ENCODE measurements at places on chromosomes 5 and 9.

DNA sequence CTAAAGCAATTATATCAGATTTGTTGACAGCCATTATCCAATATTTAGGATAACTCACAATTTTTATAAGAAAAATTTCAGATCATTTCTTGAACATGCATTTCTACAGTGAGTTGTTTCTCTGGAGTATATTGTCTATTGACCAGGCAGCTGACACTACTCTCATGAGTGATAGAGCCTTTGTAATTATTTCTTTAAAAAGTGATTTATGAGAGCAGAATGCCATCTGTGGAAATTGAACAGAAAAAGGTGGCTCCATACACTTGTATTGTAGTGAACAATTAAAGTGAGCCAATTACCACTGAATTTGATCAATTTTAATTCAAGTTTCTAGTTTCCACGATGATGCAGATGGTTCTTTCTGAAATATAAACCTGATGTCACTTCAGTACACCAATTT, 855.4 kb downstream of the TAF11L14 start:
- no peak for DNase-seq

- no peak for DNase-seq
These were observed at the start of gene NKD2 for GRCh38 chr5:1008451-1009358. NKD2 (plus strand) TSS chr5:1008802; CDS start chr5:1009058, 256 bp downstream.

GRCh38 chr9:33795819-33796218, 458 bp downstream of the PRSS3 start:
- DNase-seq, result no peak

DNA sequence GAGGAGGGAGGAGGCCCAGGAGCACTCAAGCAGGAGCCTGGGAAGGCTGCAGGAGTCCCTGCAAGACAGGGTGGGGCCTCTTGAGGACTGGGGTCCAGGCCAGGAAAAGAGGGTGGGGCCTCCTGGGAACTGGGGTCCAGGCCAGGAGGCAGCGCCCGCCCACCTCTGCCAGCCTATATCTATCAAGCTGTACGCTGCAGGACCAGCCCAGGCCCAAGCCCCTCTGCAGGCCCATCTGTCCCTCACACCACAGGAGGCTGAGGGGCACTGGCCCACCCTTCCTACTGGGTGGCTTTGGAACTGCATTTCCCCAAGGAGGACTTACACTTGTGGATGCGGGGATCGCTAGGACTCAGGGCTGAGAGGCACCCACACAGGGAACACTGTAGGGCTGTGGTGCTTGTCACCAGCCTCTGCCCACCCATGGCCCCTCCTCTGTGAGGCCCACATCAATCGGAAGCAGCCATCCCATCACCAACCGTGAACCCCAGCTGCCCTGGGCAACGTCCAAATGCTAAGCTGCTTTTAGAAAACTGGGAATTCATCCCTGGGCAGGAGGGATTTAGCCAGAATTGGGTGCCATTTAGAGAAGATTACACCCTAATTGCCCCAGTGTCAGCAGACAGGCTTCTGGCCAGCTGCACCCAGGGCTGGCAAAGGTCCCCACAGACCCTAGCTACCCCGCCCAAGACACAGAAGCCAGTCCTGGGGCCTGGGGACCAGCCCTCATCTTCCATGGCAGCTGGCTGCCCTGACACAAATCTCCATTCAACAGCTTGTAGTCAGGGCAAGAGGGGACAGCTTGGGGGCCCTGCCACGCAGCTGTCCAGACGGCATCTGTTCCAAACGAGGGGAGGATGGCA, 15.3 kb downstream of the BICD2 start:
- no peak for DNase-seq

GRCh38 chr5:109252731-109253130, 157.0 kb downstream of the PJA2 start:
- peak; percentile 80 for DNase-seq

GRCh38 chr5:6041977-6042550, 336.3 kb downstream of the MED10 start:
- peak; percentile 77 for DNase-seq

DNA sequence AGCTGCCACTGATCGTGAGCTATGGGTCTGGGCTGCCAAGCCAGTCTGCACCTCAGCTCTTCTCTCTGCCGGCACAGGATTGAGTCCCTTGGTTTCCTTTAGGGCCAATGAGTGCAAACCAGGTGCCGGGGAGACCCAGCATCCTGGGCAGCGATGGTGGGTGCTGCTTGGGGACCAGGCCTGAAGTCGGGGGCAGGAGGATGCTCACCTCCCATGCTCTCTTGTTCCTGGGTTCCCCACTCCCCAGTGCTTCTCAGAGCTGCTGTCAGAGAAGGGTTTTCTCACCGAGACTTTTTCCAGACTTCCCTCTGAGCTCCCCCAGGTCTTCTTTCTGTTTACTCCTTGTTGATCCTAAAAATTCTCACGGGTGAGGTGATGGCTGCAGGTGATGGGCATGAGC, 61.2 kb downstream of the IRX1 start:
- no peak for DNase-seq

DNA sequence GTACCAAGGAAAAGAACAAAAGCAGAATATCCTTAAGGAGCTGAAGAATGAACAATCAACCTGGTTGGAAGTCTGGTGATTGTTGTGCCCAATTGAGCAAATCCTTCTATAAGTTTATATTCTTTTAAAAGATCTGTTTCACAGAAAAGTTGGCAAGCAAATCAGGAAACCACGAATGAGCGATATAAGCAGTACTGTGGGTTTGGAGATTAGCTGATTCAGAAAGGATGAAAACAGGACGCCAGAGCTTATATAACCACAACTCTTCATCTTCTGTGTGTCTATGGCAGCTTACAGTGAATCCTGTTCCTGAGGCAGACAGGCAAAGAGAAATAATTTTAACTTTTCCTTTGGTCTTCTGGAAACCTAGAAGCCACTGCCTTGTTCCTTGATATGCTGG, 61.7 kb downstream of the SLC38A9 start:
- no peak for DNase-seq

GRCh38 chr5:77282337-77283027, 72.0 kb downstream of the PDE8B start:
- peak; percentile 85 for DNase-seq

GRCh38 chr5:180352116-180353047, 754 bp downstream of the GFPT2 start:
- DNase-seq, result no peak

DNA sequence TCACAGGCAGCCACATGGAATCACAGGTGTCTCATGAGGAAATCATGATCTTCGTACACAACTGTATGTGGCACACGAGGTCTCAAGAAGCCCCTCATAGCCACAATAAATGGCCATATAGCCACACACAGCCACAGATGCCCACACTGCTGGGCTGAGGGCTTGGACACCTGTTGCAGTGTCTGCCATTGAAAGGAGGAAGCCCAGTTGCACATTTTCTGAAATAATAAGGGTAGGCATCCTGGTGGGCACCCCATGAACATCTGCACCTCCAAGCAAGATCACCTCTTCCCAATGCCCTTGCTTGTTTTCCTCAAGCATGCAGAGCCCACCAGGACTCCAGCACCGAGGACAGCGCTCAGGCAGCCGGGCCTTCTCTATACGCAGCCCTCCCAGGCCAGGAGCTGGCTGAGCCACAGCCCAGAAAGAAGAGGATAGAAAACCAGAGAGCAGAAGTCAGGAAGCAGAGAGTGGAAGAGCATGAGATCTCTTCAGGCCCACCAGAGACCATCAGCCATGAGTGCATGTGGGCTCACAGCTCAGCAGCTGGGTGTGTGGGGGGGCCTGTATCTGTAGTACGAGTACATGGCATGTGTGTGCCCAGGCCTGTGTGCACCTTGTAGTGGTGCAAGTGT, 1.0 kb upstream of the ACSL6 start:
- DNase-seq, result no peak

GRCh38 chr5:143695941-143696340, 116.0 kb upstream of the HMHB1 start:
- peak; percentile 14 for DNase-seq

- no peak for DNase-seq
These were observed 44.2 kb upstream of the CFAP157 start for GRCh38 chr9:127662617-127663016.

DNA sequence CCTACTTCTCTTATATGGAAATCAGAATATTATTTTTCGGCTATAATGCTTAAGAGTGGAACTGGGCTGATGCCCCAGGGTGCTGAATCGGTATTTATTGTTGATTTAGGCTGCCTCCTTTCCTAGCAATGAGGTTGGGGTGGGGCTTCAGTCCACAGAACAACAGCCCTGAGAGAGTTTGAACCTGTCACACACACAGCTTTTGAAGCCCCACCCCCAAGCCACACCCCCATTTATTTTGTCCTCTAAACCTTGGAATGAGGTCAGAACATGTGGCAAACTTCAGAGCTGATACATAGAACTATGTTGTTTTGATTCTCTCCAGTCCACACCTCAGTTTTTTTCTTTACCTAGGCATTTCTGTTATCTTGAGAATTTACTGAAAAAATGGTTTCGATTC, 51.7 kb upstream of the CAMK4 start:
- no peak for DNase-seq

- no peak for DNase-seq
These were observed 19.9 kb downstream of the SEMA4D start for GRCh38 chr9:89477811-89478630.

DNA sequence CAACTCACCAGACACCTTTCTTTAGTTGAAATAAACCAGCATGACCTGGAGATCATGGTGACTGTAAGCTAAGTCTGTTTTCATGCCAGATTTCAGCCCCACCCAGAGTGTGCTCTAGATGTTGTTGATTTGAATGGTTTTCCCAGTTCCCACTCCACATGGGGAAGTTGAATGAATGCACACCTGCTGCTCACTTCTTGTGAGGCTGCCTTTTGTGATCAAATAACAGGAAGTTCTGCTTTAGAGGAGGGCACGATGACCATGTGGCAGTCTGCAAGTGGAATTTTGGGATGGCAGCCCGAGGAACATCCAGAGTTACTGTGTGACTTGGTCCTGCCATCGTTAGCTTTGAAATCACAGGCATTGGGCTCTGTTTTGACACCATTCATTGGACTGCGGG, 18.7 kb downstream of the SLC46A2 start:
- no peak for DNase-seq

- no peak for DNase-seq
These were observed 586.1 kb upstream of the CDH6 start for GRCh38 chr5:30607301-30607894.

DNA sequence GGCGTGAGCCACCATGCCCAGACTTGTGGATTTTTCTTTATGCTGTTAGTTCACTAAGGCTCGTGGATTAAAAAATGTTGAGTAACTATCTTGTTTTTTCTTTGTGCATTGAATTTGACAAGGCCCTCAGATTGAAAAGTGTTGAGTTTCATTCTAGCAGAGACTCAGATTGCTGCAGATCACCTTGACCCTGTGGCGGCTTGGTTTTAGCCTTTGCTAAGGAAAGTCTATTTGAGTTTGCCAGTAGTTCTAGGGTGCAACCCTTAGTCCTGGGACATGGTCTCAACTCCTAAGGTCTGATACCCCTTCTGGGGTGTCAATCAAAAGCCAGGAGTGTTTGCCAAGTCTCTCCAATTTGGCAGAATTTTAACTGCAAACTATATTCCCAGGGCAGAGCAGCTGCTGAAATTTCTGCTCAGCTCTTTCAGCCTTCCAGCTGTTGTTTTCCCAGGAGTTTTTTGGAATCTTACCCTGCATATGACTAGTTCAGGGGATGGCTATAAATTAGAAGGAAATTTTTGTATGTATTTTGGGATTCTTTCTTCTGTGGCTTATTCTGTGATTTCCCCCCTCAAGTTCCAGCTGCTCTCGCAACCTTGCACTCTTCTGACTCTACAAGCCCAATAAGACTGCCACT, 84.3 kb upstream of the HAND1 start:
- peak; percentile 50 for DNase-seq

- peak; percentile 90 for DNase-seq
These were observed 51.7 kb upstream of the TUT7 start for GRCh38 chr9:86405926-86406325.

- peak; percentile 99 for DNase-seq
These were observed at the start of the genes TMEM167A and XRCC4 for GRCh38 chr5:83076742-83077661. TMEM167A (minus strand) TSS chr5:83077394; CDS start chr5:83077323, 71 bp downstream. XRCC4 (plus strand) TSS chr5:83077547; CDS start chr5:83104920, 27,373 bp downstream.

GRCh38 chr5:150492621-150493020, 15.3 kb upstream of the NDST1 start:
- no peak for DNase-seq

GRCh38 chr5:126143622-126144021, 279.6 kb upstream of the GRAMD2B start:
- no peak for DNase-seq

DNA sequence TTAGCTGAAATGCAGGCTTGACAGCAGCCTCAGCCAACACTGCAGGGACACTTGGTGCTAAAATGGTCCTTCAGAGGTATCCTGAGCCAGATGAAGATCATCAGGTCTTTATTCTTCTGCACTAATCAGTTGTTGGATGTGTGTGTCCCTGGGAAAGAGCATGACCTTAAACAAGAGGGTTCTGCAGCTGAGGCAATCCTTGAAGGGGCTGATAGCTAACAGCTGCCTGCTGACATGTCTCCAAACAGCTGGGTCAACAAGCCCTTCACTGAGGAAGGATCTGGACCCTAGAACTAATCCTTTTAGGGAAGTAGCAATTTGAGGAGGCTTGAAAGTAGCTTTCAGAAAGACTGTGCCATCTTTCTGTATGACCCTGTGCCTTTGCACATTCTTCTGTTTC, 376.3 kb upstream of the ACTBL2 start:
- no peak for DNase-seq

All from esophagus muscularis mucosa (tissue), 4 donors.